K562 (cell line): ENCODE measurements at places on chromosomes 12 and 14. TPM values are rescaled to one million over a fixed set of nuclear protein-coding genes. Genes with fewer than 3 reads are reported as not detected.
A peak's percentile ranks its signal among the peaks of the same experiment; 100 is the strongest.

The CLEC1B gene
- not detected in 2 replicates for total RNA-seq

The SERPINA4 gene
- not detected in 2 replicates for total RNA-seq

The ERP29 gene
- total RNA-seq = 82.3 and 97.5 TPM in 2 replicates

The B4GALNT3 gene
- 0.04 and 0.07 TPM in 2 replicates for total RNA-seq

The AP5M1 gene
- total RNA-seq = 30.9 and 34.4 TPM in 2 replicates

The HVCN1 gene
- total RNA-seq = 0.87 and 1.4 TPM in 2 replicates

The AICDA gene
- total RNA-seq = 0.11 TPM in 1 of 2 replicates, not detected in the other

The FOXM1 gene
- 34.2 and 42.8 TPM in 2 replicates for total RNA-seq

The NPAS3 gene
- not detected in 2 replicates for total RNA-seq

The PZP gene
- total RNA-seq = not detected in 2 replicates

The GDF3 gene
- not detected in 2 replicates for total RNA-seq

The SIRT4 gene
- total RNA-seq = 2.5 and 3.1 TPM in 2 replicates

GRCh38 chr14:103094406-103095209 is at the start of gene EXOC3L4:
Gene EXOC3L4, plus strand, starts transcription at chr14:103094725. Its CDS starts 5,495 bp downstream, at chr14:103100220.
- H3K27ac ChIP-seq = no peak within 1 kb of the TSS
- no peak for DNase-seq
- no peaks in the 10 kb centered on the region for H3K27me3 ChIP-seq
- no peak within 1 kb of the TSS for H3K4me3 ChIP-seq

DNA sequence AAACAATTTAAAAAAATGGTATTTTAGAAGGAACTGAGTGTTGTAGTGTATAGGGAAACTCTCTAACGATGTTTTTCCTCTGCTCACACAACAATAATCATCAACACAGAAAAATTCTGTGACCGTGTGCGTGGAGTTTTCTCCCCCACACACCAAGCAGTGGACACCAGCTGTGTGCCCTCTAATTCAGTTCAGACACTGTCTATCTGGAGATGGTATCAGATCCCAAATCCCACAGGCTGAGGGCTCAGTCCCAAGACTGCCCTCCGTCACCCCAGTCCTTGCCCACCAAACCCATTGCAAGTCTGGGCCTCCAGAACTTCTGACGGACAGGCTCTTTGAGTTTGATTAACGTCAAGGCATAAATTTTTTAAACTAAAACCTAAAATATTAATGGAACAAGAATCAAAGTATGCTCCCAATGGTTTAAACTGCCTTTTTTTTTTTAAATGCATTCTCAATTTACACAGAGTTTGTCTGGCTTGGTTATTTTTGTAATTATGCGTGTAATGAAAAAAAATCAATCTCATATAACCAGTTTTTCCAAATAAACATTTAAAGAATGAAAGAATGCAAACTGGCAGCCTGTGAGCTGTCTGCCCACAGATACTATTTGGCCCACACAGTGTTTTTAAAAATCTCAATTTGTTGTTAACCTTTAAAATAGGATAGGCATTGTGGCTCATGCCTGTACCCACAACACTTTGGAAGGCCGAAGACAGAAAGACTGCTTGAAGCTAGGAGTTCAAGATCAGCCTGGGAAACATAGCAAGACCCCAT is 19.2 kb downstream of the BLTP3B start:
- no peak for DNase-seq
- H3K27me3 ChIP-seq = no peaks in the 10 kb centered on the region
- no peak overlapping the region for H3K27ac ChIP-seq
- H3K4me1 ChIP-seq = no peaks in the 10 kb centered on the region

DNA sequence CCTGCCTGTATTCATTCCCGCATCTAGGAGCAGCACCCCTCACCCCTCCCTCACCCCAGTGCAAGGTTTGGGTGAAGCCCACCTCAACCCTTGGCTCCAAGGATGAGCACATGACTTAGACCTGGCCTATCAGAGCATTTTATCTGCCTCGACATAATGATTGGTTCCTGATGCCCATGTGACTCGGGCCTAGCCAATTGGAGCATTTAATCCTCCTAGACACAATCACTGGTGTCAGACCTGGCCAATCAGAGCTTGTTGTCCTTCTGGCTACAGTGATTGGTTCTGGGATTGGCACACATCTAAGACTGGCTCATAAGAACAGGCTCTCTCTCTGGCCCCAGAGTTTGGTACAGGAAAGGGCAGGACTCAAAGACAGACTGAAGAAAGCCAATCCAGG is 73.1 kb upstream of the MYL2 start:
- no peak overlapping the region for H3K27ac ChIP-seq
- H3K4me1 ChIP-seq = no peaks in the 10 kb centered on the region
- H3K4me3 ChIP-seq = no peak overlapping the region

GRCh38 chr12:103172447-103173112 is 215.1 kb downstream of the ASCL1 start:
- H3K36me3 ChIP-seq = no peaks in the 10 kb centered on the region
- no peak for DNase-seq
- H3K27me3 ChIP-seq = no peaks in the 10 kb centered on the region
- no peak overlapping the region for H3K27ac ChIP-seq
- no peaks in the 10 kb centered on the region for H3K4me1 ChIP-seq
- no peak overlapping the region for H3K4me3 ChIP-seq

DNA sequence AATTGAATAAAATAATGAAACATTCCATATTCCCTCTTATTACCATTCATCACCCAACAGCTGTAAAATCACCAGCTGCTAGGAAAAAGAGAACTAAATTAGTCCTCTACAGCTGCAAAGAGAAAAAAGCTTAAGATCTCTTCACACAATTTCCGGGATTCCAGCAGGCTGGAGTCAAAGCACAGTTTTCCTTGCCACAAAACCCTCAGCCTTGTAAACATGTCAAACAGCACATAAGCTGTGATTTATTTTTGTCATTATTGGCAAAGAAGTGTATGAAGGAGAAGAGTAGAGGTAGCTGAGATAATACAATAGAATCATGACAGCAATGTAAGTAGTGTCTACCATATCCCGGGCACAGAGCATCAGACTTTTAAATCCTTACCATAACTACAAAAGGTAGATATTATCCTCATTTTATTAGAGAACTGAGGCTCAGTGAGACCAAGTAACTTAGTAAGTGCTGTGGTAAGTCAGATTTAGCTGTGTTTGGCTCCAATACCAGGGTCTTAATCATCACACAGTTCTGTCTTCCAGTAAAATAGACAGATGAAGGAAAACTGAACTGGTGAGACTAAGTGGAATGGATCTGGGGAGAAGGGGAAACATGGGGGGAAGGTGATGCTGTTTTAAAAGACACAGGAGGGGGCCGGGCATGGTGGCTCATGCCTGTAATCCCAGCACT is 57.3 kb downstream of the NTN4 start:
- H3K4me1 ChIP-seq = no peaks in the 10 kb centered on the region
- no peaks in the 10 kb centered on the region for H3K36me3 ChIP-seq
- no peak overlapping the region for H3K27ac ChIP-seq
- no peak for DNase-seq
- H3K4me3 ChIP-seq = no peak overlapping the region

DNA sequence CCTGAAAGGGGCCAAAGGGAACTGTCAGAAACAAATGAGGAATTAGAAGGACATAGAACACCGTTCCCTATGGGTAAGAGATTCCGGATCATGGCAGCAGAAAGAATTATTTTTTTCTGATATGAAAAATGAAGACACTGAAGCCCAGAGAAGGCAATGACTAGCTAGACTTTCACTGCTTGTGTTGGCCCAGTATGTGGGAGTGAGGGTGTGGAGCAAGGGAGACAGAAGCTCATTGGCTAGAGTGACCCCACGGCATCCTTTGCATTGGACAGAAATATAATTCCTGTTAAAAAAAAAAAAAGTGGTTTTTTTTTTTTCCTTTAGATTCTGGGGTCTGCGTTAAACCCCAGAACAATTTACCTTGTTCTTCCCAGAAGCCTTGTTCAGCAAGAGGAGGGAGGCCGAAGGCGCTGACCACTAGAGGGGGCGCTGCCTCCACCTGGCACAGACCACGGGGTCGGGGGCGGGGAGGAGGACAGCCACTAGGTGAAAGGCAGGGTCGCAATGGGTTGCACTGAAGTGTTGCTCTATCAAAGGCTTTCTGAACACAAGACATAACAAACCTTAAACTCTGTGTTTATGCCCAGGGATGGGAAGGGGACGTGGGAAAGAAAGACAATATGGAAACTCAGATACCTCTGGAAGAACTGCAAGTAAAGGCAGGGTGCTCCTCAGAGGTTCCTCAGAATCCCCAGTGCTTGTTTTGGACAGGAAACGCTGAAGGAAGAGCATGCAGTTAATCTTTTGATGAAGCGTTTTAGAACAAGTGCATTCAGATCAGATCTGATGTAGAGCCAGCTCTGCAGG is 156.8 kb downstream of the KCNA5 start:
- no peaks in the 10 kb centered on the region for H3K4me1 ChIP-seq
- no peaks in the 10 kb centered on the region for H3K27me3 ChIP-seq
- DNase-seq = peak; percentile 74
- H3K27ac ChIP-seq = no peak overlapping the region

GRCh38 chr12:21771311-21771710 is 3.2 kb downstream of the KCNJ8 start:
- H3K4me3 ChIP-seq = no peak overlapping the region
- DNase-seq = no peak
- no peak overlapping the region for H3K27ac ChIP-seq
- H3K27me3 ChIP-seq = no peaks in the 10 kb centered on the region; the same call in 2 of the 3 replicates
- H3K36me3 ChIP-seq = no peaks in the 10 kb centered on the region; the same call in 2 of the 3 replicates

DNA sequence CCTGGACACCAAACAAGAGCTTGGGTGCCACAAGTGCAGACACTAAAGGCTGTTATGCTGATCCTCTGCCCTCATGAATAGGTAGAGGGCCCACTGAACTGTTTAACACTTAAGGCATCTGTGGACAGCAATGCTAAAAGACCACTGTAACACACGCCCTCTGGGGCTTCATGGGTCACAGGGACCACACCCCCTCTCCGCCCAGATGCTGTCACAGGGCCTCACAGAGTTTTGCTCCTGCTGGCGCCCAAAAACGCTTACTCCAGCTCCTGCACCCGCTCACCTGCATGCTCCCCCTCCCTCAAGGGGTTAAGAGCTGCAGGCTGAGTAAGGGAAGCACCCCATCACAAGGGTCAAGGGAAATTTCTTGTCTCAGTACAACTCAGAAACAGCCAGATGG is 141.8 kb upstream of the NUDT4 start:
- no peaks in the 10 kb centered on the region for H3K36me3 ChIP-seq
- H3K27me3 ChIP-seq = no peaks in the 10 kb centered on the region
- peaks cover 9% of the 10 kb centered on the region; the same call in 2 of the 3 replicates for H3K4me1 ChIP-seq
- no peak overlapping the region for H3K4me3 ChIP-seq
